ENCODE measurements at places on chromosomes 1 and 21.

DNA sequence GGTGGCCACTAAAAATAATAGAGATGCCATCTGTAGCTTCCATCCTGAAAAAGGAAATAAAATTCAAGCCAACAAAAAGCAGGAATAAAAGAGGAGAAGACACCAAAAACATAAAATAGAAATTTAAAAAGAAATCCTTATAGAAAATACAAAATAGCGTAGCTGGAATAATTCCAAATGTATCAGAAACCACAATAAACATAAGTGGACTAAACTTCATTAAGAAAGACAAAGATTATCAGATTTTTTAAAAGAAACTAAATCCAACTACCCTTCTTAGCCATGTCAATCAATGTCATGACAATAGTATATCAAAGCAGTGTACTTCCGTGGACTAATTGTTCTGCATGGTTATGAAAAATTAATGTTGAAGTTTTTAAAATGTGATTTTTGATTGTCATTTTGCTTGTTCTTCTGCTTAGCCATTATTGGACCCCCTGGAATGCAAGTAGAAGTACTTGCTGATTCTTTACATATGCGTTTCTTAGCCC, 13.2 kb downstream of the IL10RB start:
- no peak for DNase-seq

DNA sequence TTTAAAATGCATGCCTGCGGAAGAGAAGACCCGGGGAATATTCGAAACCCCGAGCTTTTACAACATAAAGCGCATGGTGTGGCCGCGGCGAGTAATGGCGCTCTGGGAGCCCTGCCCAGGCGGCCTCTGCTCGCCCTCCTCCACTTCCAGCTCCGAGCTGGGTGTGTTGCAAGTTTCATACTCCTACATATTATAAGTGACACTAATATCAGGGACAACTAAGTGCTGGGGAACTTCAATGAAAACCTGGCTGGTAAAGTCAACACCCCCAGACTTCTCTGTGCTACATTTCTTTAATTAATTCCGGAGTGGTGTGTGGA, 11.8 kb downstream of the SIM2 start:
- no peak for DNase-seq

- DNase-seq = no peak
Measured at GRCh38 chr1:13893409-13893821, 193.4 kb downstream of the PRDM2 start.

DNA sequence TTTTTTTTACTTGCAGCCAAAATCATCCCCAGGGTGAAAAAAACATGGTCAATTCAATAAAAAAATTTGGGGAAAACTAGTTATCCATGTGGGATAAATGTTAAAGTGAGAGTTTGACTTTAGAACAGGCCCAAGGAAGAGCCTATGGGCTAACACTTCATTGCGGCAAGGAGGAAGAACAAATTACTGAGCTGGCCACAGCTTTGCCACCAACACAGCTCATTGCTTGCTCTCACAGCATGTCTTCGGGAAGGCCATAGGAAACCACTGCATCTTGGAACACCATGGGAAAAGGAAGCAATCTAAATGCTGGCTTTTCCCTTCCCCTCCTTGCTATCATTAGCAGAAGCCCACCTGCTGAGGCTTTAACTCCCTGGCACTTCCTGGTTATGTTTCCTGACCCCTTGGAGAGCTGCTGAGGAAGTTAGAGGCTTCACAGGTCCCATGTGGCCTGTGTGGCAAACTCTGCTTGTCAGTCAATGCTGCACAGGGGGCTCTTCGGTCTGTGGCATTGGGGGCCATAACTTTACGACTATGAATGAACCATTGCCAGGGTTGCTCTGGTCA, 86.0 kb downstream of the SLC25A24 start:
- DNase-seq = no peak

DNA sequence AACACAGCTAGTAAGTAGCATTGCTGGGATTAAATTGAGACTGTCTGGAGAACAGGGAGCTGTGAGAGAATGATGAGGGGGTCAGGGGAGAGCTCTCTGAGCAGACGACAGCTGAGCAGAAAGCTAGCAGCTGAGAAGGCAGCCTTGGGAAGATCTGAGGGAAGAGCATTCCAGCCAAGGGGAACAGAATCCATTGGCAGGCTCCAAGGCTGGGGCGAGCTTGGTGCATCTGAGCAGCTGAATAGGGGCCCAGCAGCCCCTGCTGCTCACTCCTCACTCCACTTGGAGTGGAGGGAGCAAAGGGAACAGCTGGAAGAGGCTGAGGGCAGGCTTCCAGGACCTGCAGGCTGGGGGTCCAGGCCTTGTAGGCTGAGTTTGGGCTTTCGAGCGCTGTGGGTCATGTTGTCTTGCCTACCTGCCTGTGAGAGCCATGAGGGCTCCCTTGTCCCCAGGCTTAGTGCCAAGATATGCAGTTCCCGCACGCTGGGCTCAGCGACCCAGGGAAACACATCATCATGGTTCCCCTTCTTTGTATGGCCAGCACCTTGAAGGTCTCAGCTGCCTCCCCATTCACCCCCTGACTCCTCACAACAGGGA, 10.5 kb downstream of the ACOT11 start:
- no peak for DNase-seq

DNA sequence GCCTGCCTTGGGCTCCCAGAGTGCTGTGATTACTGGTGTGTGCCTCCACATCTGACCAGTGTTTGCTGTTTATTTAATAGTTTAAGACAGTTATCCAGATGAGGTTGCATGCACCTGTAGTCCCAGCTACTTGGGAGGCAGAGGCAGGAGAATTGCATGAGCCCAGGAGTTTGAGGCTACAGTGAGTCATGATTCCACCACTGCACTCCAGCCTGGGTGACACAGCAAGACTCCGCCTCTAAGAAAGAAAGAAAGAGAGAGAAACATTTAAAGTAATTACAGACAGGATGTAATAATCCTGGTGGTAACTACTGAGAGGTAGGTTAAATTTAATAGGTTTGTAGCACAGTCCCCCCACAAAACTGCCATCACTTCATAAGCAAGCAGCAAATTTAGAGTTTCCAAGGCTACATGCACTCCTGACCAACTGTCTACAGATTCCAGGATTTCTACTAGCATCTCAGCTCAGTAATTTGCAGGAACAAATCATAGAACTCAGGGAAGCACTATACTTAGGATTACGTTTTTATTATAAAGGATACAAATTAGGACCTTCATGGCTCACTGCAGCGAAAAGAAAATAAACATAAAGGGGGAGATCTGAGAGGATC, 89.6 kb downstream of the PKN2 start:
- DNase-seq = no peak

GRCh38 chr1:204426474-204426873, 14.9 kb upstream of the PPP1R15B start:
- DNase-seq = no peak

DNA sequence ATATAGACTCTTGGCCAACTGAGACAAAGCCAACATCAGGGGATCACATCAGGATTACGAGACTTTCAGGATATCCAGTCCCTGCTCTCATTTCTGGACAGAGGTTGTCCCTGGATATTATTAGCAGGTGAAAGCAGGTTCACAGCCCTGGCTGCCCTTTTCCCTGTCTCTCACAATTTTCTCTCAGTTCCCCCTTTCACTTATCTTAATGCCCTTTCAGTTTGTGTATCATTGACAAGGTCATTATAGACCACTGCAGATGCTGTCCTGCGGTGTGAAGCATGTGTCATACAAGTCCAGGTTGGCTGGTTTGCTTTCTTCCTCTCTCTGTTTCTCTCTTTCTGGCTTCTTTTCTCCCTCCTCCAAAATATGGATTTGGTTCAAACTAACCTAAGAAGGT, 2.1 kb upstream of the KLHDC9 start:
- DNase-seq = no peak

DNA sequence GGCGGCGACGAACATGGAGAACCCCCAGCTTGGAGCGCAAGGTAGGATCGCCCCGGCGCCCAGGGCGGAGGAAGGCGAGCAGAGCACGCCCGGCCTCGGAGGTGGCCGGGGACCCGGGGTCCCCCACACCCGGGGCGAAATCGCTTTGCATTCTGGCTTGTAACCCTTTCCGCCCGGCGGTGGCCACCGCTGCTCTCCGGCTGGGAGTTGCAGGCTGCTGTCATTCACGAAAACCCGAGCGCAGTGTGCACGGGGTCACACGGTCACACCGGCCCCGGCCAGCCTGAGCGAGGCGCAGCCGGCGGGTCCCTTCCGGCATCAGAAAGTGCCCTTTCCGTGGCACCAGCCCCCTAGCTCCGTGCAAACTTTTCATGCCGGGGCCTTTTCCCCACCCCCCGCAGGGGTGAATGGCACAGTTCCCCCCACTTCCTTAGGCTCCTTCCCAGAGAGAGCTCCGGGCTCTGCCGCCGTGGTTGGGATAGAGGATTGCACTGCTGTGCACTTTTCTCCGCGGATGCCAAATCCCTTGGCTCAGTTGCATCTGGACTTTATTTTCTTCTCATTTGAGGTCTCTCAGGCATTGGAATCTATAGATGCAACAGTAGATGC, 802 bp downstream of the KAZN start:
- DNase-seq = no peak

DNA sequence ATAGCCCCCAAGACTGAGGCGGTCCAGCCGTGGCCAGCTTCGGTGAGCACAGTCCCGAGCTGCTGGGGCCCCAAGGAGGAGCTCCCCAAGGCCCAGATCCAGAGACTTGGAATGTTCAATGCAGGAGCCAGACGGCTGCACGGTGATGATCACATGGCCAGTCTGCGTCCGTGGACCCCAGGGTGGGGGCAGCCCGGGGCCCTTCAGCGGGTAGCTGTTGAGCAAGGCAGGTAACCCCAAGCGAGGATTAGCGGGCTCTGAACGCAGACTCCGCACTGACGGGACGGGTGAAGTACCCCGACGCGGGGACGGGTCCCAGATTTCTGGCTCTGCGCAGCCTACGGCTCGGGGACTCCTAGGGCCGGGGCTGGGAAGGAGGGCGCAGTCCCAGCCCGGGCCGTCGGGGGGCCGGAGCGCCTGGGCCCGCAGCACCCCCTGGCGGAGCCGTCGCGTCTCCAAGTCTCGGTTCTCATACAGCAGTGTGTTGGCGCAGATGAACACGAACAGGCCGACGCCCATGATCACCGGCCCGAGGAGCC, 2.7 kb downstream of the TMEM200B start:
- no peak for DNase-seq

- DNase-seq = peak; percentile 21
Measured at GRCh38 chr1:150764617-150765101, 919 bp downstream of the CTSS start.

DNA sequence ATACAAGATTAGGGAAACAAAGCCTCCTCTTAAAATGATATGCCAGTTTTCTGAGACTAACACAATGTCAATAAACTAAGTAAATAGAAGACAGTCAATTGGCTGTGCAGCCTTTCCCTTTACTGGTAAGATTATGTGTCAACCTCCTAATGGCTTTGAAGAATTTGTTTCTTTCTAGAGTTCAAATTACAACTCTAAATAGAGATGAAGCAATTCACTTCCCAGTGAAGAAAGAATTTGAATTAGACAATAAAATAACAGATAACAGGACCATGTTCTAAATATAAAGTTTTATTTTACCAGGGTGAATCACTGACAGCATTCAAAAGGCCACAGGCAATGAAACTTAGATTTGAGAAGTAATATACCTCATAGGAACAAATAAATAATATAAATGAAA, 680.3 kb downstream of the PLA2G4A start:
- no peak for DNase-seq

- DNase-seq = no peak
Measured at GRCh38 chr1:198923993-198924392, 285.2 kb downstream of the PTPRC start.

- no peak for DNase-seq
Measured at GRCh38 chr1:100518023-100518422, 19.9 kb upstream of the GPR88 start.

GRCh38 chr1:184162281-184162680, 110.8 kb downstream of the TSEN15 start:
- DNase-seq = no peak

DNA sequence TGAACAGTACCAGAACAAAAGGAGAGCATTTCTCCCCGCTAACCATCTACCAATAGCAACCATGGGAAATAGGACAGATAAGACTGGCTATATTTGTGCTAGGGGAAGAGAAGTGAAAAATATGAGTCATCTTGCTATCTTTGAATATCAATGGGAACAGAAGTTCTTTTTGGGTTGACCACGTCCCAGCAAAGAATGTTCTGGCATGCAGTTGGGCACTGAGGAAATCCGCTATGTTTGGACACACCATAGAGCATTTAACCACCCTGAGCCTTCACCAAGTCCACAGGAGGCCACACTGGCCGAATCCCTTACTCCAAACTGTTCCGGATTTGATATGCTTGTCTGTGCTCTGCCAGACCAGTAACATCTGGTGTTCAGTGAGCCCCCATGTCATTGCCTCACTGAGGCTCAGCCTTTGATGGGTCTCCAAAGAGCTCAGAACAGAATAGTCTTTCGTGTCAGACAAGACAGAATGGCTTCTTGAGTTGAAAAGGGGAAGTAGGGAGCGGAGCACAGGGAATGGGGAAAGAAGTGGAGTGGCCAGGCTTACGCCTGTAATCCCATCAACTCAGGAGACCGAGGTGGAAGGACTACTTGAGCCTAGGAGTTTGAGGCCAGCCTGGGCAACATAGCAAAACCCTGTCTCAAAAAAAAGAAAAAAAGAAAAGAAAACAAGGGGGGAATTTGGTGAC, 81.4 kb downstream of the SMYD2 start:
- no peak for DNase-seq

GRCh38 chr1:224339442-224340033, 9.6 kb upstream of the NVL start:
- DNase-seq = no peak

- DNase-seq = no peak
Measured at GRCh38 chr1:107777664-107778047, 187.3 kb downstream of the VAV3 start.

GRCh38 chr1:241639623-241640148, 483 bp downstream of the CHML start:
- no peak for DNase-seq

- peak; percentile 64 for DNase-seq
Measured at GRCh38 chr1:11693024-11693590, 1.6 kb downstream of the DRAXIN start.

DNA sequence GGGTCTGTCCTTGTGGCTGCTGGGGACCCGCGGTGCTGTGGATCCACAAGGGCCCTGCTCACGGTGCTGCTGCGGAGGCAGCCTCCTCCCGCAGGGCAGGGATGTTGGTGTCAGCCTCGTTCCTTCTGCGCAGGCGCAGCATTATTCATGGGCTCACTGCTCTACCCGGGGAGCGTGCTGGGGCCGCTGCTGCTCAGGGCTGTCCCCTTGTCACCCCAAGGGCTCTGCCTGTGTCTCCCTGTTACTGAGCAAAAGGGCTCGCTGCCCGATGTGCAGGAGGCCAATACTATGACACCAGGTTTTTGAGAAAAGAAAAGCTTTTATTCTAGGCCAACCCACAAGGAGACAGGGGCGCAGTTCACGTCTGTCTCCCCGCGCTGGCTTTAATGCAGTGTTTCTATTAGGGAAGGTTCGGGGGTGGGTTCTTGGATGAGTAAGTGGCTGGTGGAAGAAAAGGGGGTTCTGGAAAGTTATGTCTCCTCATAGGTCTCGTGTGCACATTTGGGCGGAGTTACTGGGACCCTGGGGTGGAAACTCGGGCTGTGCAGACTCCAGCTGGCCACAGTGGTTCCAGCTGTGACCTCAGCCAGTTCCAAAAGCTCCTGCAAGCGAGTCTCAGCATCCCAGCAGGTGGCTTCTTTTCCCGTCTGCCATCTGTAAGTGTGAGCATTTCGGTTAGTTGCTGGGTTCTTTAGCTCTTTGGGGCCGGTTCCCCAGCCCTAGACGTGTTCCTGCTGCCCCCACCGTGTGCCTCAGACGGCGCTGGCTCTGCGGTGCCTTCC, 40.8 kb upstream of the LRRC3 start:
- no peak for DNase-seq

GRCh38 chr1:93917302-93917701, 8.1 kb upstream of the GCLM start:
- no peak for DNase-seq

- DNase-seq = no peak
Measured at GRCh38 chr1:100699744-100700143, 19.8 kb upstream of the VCAM1 start.

- no peak for DNase-seq
Measured at GRCh38 chr1:158809862-158810261, 21.3 kb upstream of the MNDA start.
